Activated CD4-positive, alpha-beta T cell treated with anti-CD3 and anti-CD28 coated beads for 4 hours (primary cell): ENCODE measurements at places on chromosomes 4 and X.

DNA sequence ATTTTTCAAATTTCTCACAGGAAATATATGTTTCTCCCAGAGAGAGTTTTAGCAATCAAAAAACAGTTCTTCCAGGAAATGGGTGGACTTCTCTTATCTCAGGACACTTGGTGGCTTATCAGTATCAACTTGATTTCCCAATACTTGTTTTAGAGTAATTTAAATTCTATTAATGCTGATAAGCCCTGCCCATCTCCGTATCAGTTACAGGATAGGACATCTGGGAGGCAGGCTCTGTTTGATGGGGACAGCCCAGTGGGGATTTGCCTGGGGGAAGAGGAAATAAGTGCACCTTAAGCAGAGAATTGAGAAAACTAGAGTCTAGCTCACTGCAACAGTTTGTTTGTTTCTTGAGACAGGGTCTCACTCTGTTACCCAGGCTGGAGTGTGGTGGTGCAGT is 43.2 kb upstream of the PDGFRA start:
- DNase-seq: no peak

GRCh38 chrX:80550722-80551121 is 130.5 kb downstream of the TENT5D start:
- DNase-seq: no peak

DNA sequence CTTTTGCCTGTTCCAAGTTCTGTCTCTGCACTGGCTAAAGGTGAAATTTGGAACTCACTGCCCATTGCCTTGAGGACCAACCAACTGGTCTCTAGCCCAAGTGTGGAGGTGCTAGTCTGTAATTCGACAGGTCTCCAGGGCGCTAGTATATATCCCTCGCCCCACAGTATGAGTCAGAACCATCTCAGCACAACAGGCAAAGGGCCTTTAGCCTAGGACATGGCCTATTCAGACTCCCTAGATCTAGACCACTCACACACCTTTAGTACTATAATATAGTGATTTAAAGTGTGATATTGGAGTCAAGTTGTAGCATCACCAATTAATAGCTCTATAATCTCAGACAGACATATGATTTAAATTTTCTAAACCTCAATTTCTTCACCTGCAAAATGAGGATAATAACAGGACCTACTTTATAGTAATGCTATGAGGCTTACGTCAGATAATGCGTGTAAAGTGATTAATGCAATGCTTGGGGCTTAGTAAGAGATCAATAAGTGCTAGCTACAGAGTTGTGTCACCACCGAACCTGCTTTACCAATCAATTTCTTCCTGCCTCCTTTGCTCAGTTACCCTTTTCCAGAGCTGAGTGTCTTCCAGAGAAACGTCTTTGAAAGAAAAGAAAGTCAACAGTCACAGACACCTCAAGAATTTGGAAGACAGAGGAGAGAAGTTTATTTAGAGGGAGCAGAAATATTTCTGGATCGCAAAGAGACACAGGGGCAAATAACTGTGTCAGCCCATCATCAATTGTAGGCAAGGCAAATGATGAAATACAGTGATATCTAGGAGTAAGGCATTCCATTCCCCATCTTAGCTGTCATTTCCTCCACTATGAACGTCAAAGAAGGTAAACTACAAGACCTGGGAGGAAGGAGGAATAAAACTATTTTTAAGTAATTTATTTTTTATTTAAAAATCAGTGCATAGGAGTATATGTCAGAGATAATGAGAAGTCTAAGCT is 2.3 kb downstream of the NOX1 start:
- no peak for DNase-seq

DNA sequence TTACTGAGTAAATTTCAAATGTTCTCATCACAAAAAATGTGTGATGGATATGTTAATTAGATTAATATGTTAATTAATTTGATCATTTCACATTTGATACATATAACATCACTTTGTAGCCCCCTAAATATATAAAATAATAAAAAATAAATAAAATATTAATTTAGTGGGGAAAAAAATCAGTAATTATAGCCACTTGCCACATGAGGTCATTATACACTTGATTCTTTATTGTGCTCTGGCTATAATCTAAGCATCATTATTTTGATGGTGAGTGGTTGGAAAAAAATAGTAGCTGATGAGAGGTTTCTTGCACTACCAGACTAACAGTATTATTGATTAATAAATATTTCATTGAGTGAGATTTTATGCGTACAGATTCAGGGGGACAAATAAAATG is 57.4 kb downstream of the DCK start:
- DNase-seq: no peak

DNA sequence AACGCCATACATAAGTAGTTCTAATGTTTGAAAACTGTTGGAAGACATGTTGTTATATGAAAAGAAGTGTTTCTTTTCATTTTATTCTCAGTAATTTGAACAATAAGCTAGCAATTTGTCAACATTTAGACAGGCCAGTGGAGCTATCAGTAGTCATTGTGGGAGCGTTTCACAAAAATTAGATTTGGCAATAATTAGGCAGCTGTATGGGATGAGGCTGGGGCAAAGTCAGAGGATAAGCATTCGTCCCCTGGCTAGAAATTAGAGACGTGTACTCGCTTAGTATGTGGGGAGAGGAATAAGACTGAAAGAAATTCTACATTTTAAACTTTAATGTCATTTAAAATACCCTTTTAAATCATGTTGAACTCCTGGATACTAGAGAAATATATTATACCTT is 70.6 kb downstream of the TMEM144 start:
- no peak for DNase-seq

DNA sequence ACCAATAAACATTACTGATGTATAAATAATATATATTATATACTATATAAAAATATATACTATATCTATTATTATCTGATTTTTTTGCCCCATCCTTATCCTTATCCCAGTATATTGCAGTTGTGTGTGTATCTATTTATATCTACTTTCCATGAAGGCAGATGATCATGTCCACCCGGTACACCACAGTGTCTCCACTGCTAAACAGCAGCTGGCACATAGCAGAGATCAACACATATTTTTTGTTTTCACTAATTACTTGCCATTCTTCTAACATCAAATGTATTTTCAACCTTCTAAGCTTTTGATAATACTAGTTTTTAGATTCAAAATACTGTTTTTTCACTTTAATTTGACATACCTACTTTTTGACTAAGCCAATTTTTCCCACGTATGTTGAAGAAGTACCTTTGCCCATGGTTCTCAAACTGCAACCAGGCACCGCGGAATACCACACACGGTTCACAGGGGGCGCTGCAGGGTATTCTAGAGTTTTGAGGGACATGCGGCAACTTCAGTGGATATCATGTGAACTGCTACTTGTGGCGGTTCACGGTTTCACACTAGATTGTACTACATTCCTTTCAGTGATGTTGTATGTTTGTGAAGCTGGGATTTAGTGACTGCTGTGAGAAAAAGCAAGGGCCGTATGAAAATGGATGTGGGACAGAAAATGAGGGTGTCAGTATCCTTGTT is 182.5 kb upstream of the NPY2R start:
- no peak for DNase-seq

DNA sequence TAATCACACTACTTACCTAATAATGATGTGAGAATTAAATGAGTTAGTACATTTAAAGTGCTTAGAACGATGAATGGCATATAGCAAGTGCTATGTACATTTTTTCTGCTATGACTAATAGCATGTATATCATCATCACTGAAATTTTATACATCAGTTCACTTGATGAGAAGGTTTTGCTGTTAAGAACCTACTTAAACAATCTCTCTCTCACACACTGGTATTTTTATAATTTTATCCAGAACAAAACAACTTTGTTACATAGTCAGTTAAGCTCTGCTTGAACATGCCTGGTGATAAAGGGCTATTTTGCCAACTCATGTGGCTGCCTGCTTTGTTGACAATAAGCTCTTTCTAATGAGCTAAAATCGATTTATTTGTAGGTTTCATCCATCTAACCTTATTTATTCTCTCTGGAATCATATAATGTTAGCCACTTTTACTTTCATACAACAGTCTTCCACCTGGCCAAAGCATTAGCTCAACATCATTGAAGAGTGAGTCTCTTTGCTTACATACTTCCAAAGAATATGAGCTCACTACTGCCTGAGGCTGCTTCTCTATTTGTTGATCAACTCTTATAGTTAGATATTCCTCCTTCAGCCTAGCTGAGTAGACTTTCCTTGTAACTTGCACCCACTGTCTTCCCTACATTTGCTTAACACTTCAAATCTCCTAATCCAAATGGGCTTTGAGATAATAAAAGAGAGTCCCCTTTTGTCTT is 372.7 kb upstream of the BOD1L1 start:
- DNase-seq: no peak

DNA sequence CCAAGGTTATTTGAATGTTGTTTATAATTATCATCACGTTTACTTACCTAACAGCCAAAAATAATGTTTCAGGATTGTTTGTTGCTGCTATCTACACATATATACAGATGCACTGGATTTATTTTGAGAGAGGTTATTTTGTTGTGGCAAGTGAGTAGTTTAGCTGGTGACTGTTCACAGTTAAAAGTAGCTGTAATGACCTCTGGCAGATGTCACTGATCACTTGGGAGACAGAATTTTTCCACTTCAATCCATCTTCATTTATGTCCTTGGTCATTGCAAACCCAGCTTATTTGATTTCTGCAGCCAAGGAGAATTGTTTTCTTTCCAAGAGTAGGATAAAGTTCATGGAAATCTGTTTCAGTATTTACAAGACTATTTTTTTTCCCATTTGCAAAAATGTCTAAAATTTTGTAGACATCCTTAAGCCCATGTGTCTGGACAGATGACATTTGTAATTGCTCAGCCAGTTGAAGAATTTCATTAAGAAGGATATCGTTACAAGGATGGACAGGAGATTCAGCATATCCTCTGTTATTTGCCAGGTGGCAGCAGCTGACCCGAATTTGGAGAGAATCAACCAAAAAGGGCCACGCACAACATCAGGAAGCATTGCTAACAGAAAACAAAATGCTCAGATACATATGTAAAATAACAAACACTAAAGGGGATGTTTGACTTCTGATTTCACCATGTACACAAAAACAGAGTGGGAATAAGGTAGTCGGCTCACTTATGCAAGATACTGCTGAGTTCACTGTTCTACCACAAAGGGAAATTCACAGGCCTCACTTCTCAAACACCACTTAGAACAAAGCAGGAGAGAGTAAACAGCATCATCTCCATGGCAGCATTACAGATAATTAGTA is 64.5 kb downstream of the GPRIN3 start:
- no peak for DNase-seq

DNA sequence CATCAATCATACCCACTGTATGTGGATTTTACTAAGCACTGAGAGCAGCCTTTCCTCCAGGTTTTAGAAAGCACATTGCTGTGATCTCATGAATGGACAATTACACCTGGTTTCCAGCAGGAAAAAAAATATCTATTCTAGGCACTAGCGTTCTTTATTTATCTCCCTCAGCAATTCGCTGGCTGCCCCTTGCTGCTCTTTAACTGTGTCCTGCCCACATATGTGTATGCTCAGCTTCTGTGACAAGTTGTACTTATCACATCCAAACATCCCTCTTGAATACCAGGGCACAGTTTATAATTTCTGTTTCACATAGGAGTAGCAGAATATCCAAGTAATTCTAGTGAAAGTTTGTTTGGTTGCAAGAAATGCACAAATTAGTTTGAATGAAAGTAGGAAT is 146.8 kb downstream of the USP46 start:
- DNase-seq: no peak

DNA sequence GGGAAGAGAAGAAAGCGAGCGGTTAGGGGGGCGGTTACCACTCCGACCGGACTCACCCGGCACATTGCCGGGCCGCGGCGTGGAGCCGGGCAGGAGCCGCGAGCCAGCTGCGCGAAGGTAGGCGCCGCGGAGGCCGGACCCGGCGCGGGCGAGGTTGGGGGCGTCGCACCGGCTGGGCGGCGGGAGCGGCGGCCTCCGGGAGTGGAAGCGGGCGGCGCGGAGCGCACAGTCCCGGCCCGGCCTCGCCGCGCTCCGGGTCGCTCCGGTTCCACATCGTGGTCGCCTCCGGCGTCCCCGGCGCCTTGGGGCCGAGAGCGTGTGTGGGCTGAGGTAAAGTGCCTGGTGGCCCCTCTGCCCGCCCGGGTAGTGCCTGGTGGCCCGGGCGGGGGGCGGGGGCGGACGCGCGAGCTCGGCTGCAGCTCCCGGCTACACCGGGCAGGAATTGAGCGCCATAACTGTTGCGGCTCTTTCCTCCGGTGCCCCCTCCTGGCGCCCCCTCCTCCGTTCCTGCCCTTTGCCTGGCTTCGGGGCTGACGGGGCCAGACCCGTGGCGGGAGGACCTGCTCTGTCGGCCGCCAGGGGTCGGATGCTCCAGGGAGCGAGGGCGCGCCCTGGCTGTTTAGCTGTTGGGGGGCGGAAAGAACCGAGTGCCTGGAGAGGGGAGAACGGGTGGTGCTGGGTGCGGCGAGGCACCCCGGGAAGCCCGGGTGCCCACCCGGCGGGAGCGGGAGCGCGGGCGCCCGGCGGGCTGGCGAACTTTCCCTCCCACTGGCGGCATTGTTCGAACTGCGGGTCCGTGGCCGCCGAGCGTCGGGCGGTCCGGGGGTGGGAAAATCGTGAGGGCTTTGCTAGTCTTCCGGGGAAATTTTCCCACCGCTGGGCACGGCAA is 626 bp downstream of the JADE3 start:
- peak; percentile 1 for DNase-seq

GRCh38 chr4:33052241-33052640 is 2332.1 kb downstream of the PCDH7 start:
- no peak for DNase-seq

DNA sequence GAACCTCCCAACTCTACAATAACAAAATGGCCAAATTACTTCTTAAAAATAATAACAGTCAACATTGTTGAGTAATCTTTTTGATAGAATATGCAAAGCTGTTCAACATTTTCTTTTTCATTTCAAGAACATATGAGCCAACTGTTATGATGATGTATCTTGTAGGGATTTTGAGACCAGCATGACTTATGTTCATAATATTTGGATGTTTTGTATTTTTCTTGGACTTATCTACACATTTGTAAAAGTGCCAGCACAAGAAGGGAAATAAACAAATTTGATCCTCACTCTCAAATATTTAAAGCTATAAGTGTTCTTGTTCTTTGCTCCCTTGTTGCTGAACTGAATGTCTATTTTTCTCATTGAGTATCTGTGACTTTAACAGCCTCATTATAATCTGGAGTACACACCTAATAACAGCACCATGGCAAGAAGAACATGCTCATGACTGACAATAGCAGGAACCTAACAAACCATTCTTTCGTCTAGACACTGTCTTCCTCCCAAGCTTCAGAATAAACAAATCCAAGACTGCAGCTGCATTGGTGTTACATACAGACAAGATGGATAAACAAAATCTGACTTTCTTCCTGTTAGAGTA is 1049.7 kb downstream of the FAT4 start:
- DNase-seq: no peak

DNA sequence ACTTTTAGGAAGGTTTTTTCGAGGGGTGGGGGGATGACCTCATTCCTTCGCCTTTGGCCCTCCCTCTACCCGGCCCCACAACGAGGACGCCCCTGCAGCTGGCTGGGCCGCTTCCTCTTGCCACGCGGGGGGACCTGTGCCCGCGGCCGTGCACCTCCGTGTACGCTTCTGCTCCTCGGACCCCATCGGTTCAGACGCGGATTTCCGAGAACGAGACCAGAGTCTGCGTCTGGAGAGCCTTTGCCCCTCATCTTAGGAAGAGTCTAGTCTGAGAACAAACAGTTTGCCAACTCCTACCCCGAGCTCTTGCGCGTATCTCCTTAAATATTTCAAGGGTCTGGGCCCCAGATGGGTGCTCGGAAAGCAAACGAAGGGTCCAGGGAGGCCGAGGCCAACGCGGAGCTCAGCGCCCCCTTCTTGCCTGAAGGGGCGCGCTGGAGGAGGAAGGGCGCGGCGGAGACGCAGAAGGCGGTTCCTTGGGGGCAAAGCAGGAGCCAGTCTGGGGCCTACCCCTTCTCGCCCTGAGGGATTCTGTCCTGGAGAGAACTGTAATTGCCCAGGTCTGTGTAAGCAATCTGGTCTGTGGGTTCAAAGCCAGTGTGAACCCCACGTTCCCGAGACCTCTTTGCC is 3.9 kb upstream of the SFRP2 start:
- no peak for DNase-seq
